Neural crest cell (in vitro differentiated cells): ENCODE measurements at places on chromosomes 6 and 20.

GRCh38 chr6:97594844-97595243, 311.8 kb upstream of the MMS22L start:
- no peak for DNase-seq

DNA sequence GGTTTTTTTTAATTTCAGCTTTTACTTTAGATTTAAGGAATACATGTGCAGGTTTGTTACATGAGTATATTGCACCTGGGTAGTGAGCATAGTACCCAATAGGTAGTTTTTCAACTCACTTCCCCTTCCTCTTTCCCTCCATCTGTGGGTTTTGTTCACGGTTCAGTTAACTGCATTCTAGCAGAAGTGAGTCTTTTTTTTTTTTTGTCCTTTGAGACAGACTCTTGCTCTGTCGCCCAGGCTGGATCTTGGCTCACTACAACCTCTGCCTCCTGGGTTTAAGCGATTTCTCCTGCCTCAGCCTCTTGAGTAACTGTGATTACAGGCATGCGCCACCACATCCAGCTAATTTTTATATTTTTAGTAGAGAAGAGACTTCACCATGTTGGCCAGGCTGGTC, 8.7 kb downstream of the UBR2 start:
- no peak for DNase-seq

GRCh38 chr6:26198722-26199056, 111.5 kb downstream of the HFE start:
- peak; percentile 56 for DNase-seq

DNA sequence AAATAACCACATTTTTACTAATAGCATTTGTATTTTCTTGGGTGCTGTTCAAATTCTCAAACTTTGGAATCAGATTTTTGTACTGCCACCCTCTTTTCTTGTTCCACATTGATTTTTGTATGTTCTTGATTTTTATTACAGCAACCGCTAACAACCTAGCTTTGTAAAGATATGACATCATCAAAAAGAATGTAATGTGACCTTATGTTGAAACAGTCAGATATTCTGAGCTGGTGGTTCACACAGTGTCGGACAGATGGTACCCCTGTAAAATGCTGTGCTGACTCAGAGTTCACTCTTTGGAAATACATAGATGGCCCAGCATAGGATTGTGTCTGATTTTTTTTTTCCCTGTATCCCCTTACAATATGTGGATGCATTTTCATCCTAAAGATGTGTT, 118.9 kb downstream of the QKI start:
- DNase-seq, result no peak

DNA sequence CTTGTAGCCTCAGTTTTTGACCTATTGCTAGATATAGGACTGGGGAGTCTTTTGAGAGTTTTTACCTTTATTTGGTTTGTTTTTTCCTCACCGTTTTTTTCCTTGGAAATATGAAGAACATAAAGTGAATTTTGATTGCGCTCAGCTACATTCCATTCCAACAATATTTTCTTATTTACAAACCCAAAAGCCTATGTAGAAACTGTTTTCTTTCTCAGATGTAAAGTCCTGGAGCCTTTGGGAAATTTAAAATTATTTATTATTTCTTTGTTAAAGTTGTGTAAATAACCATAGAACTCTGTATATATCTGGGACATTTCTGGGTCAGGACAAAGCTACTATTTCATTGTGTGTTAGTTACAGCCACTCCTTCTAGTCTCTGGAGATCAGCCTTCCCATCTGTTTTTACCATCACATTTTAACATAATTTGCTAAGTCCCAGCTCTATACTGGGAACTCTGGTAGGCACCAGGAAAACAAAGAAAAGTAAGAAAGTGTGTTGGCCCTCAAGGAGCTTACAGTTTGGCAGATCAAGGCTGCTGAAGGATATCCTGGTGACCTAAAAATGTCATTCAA, 68.8 kb downstream of the JAG1 start:
- DNase-seq, result no peak

- no peak for DNase-seq
These were observed 14.4 kb upstream of the MLIP start for GRCh38 chr6:54096811-54097210.

- DNase-seq, result no peak
These were observed 576.2 kb downstream of the DHX35 start for GRCh38 chr20:39538317-39538716.

- no peak for DNase-seq
These were observed 40.1 kb downstream of the TRMT6 start for GRCh38 chr20:5910186-5910585.

- no peak for DNase-seq
These were observed 6.7 kb downstream of the PPP1R16B start for GRCh38 chr20:38812182-38812581.

- no peak for DNase-seq
These were observed 7.9 kb downstream of the RNF24 start for GRCh38 chr20:4007383-4008025.

DNA sequence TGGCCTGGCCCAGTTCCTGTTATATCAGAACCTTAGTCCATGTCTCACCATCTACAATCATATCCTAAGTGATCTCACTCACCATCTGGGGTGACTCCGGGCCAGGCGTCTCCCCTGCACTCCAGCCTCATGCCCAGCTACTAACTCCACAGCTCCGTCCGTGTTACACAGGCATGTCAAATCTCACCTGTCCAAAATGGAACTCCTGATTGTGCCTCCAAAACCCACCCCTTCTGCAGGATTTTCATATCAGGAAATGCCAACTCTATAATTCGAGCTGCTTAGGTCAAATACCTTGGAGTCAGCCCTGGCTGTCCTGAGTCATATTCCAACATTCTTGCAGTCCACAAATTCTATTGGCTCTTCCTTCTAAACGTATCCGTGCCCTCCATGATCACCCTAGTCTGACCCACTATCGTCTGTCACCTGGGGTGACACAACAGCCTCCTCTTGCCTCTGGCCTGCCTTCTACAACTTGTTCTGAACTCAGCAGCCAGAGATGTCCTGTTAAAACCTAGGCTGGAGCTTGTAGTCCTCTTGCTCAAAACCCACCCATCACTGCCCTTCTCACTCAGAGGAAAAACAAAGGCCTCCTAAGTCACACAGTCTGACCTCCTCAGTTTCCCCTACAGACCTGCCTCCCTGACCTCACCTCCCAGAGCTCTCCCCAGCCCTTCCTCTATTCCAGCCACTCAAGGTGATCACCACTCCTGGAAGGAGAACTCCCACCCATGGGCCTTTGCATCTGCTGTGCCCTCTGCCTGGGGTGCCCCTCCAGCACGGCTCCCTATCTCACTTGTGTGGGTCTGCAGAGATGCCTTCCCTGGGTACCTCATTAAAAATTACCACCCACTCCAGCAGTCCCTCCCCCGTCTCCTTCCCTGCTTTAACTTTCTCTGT, 85.3 kb upstream of the SIRPA start:
- DNase-seq, result no peak

DNA sequence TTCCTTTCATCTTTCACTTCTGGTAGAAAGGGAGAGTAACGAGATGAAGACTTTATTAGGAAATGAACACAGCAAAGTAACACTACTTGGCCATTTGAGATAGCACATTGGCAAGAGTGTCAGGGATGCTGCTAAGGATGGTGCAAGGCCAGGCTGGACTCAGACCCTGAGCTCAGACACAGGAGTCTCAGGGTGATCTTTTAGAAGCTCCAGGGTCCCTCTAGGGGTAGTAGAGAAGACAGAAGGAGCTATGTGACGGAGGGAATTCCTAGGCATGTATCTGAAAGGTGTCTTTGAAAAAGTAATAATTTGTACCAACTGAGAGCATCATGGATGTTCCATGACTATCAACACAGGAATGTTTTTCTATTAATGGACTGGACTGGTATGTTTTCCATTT, 436.5 kb downstream of the DHX35 start:
- DNase-seq, result no peak

DNA sequence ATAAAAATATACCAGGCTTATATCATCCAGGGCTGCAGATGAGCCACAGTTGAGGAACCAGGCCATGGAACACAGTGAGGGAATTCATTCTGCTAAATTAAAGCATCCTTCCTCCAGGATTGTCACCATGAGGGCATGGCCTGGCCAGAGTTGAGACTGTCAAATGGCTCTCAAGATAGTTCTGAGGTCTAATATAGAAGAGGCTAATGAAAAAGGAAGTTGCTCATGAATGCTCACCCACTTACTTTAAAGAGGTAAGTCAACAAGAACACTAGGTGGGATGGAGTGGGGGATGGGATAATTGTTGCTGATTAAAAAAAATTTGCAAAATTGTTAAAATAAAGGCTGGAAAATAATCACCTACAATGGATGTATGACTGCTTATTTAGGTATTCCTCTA, 72.0 kb upstream of the GCM1 start:
- DNase-seq, result no peak

- DNase-seq, result no peak
These were observed 68.6 kb downstream of the TRAM2 start for GRCh38 chr6:52508261-52508739.

GRCh38 chr6:168803874-168804273, 362.9 kb downstream of the SMOC2 start:
- no peak for DNase-seq

DNA sequence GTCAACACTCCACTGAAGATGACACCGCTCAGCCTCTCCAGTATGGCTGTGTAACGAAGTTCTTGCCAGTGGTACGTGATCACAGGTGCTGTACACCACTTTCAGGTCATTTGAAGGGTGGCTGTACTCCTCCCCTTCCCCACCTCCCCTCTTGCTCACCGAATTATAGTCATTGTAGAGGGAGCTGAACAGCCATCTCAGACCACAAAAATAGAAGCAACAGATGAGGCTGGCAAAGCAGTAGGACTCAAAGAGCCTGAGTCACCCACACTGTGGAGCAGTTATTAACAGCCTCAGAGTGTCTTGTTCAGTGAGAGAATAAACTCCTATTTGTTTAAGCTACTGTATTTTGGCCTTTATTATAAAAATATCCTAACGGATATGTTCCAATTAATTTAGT, 192.5 kb upstream of the MCHR2 start:
- no peak for DNase-seq

GRCh38 chr20:64225828-64226598, 29.5 kb upstream of the PCMTD2 start:
- no peak for DNase-seq

- no peak for DNase-seq
These were observed 175.6 kb downstream of the FOXA2 start for GRCh38 chr20:22408521-22409402.

DNA sequence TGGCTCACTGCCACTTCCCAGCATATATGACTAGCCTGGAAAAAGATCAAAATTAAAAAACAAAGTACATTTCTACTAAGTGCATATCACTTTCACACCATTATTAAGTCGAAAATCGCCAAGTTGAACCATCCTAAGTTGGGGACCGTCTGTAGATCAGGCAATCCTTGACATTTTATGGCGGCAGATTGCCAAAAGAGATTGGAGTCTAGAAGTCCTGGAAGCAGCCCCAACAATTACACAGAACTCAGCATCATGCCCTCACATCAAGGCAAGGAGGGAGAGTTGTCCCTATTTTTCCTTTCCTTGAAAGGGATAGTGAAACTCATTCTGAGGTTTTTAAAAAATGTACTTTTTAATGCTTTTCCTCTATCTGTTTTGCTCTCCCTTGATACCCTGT, 30.7 kb downstream of the SLC22A3 start:
- DNase-seq, result no peak

- no peak for DNase-seq
These were observed 10.4 kb upstream of the BPI start for GRCh38 chr20:38293491-38294065.

DNA sequence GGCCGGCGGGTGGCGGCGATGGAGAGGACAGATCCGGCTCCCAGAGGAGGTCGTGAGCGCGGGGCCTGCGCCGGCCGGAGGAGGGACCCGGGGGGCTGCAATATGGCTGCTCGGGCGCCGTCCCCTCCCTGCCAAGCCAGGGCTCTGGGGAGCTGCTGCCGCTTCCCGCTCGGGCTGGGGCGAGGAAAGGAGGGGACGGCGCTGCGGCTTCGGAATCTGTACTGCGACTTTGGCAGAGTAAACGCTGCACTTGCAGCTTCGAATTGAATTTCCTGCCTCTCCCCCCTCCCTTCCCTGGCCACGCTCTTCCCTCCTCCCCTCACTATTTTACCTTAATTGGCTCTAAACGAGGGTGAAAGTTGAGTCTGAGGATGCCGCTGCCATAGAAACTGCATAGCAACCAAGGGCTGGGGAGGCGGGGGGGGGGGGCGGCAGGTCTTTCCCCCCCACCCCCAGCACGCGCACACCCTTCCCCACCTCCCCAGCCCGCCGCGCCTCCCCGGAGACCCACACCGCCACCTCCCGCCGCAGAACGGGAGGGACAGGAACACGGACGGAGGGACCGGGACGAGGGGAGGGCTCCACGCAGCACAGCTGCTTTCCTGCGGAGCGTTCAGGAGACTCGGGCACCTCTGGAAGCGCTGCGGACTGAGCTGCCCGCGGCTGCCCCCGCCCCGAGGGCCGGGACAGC, 93.9 kb downstream of the RNASET2 start:
- DNase-seq, result peak; percentile 62

DNA sequence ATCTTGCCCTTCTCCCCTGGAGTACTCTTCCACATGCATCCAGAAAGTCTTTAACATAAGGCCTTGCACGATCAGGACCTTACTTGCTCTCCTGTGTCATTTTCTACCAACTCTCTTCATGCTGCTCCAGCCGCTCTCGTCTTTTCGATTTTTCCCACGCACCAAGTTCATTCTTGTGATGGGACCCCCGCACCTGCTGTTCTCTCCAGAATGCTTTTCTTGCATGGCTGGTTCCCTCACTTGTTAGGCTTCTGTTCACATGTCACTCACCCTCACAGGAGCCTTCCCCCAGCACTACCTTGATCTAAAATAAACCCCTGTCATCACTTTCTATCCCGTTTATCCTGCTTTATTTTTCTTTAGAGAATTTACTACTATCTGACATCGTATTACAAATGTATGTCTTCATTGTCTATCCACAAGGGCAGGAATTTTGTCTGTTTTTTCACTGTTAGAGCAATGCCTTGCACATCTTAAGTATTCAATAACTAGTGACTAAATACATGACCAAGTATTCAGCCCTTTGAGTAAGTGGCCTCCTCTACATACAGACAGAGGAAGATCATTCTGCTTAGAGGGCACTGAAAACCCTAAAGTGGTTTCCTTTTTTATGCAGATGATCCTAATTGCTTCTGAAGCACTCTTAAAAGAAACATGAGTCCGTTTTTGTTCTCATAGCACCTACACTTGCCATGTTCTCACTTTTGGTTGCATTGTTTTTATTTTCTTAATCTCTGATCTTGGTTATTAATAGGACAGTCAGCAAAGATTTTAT, 166.9 kb downstream of the SLC16A10 start:
- DNase-seq, result no peak

DNA sequence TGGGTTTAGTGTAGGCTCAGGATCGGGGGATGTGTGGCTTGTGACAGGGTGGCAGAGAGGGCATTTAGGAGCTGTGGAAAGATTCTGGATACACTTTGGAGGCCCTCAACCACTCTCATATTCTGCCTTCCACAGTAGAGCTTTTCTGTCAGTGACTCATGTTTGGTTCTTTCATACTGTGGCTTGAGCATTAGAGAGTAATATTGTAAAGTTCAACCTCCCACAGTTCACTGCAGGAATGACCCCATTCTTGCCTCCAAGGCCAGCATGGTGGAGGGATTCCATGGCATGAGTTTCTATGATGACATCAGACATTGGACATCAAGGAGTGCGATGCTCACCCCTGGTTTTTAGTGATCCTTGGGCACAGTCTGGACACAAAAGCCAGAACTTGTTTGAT, 50.9 kb downstream of the DTD1 start:
- DNase-seq, result no peak

- DNase-seq, result no peak
These were observed 117.4 kb downstream of the FAXC start for GRCh38 chr6:99232056-99232455.

- DNase-seq, result no peak
These were observed 2.9 kb downstream of the TGM2 start for GRCh38 chr20:38162149-38162548.

GRCh38 chr20:43893930-43894329, 20.7 kb upstream of the TOX2 start:
- DNase-seq, result no peak
